ENCODE measurements at places on chromosomes 12 and 14.

GRCh38 chr14:52304248-52304904, 9.7 kb upstream of the PTGER2 start:
- DNase-seq: no peak

- DNase-seq: no peak
Observed at GRCh38 chr12:64390275-64390851, at the start of gene C12orf56. TSS of gene C12orf56 (minus strand) at chr12:64390758. CDS start at chr12:64390565, 193 bp downstream.

DNA sequence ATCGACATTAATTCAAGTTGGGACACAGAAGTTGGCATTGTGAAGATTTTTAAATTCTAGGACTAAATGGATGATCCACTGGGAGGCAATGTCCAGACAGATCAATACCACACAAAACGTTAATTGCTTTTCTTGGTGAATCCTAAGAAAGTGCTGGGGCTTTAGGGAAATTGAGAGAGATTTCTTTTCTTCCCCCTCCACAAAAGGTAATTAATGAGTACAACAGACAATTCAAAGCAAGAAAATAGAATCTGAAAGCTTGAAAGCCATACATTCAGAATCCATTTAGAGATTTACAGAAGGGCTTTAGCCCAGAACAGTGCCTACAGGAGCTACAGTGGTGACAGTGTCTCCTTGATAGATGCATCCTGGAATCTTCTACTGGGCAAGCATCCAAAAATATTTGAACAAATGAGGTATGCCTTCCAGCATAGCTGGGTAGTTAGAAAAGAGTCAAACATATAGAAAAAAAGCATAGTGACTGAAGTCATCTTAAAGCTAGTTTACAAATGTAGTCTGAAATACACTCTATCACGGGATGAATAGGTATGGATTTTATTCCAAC, 718.1 kb downstream of the DIO2 start:
- no peak for DNase-seq

GRCh38 chr14:89618330-89618708, 201.3 kb upstream of the FOXN3 start:
- DNase-seq: no peak

- DNase-seq: no peak
Observed at GRCh38 chr12:46470975-46471374, 98.4 kb upstream of the SLC38A2 start.

GRCh38 chr14:69046476-69046860, 67.4 kb upstream of the ACTN1 start:
- no peak for DNase-seq

DNA sequence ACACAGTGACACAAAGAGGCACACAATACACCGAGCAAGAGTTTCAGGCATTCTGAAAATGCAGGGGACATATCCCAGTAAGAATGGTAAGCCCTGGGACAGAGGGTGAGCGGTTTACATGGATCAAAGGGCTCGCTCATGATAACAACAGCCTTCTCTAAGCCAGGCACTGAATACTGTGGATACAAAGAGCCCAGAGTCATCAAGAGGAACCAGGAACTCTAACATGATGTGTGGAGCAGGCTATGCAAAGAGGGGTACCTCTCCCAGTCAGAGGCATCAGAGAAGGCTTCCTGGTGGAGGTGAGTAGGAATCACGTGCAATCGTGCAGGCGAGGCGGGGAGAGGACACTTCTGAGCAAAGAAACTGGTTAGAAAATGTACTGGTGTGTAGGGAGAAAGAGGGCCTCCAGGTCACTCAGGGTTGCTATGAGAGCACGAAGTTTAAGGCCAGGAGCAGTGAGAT, 76.9 kb upstream of the EEA1 start:
- no peak for DNase-seq

GRCh38 chr12:44159216-44159615, 323.3 kb downstream of the TMEM117 start:
- DNase-seq: no peak

DNA sequence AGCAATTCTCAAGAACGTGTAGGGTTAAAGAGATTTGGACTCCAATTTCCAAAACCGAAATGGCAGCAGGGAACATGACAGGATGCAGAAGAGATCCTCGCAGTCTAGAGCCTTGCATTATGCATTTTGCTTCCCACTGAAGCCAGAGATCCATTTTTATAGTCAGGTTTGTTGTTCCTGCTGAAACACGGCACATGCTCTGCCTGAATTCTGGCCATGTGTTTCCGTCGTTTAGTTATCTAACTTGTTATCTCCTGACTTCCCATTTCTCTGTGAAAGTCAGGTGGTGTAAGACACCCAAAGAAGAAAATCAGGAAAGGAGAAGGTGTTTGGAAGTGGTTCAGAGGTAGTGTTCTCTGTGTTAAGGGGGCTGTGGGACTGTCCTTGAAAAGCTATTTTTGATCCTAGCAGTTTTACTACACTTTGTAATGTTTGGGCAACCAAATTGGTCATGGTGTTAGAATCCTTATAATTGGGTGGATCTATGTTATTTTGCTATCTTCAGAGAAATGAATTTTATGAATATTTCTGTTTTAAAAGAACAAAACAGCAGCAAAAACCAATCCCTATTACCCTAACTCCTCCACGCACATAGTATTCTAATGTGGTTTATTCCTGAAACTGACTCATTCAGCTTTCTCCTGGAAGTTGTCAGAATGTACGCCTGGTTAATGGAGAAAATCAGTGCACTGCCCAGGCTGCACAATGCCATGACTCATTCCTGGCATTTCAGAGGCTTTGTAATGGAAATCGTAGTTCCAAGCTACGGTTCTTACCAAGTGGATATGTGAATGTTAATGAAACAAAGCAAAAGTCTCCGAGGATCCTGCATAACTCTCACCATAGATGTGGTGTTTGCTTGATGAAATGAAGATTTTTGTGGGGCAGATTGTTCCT, 110.1 kb downstream of the SAMD4A start:
- no peak for DNase-seq

GRCh38 chr12:120586206-120586605, 5.0 kb upstream of the POP5 start:
- DNase-seq: no peak

Data from T-helper 22 cell (primary cell).